Mesothelial cell of epicardium (in vitro differentiated cells): ENCODE measurements at places on chromosomes 2 and 18.

- DNase-seq, result no peak
Observed at GRCh38 chr2:113124984-113125855, 2.2 kb upstream of the IL1RN start.

GRCh38 chr2:104140361-104140760 is 713.6 kb upstream of the POU3F3 start:
- DNase-seq, result no peak

DNA sequence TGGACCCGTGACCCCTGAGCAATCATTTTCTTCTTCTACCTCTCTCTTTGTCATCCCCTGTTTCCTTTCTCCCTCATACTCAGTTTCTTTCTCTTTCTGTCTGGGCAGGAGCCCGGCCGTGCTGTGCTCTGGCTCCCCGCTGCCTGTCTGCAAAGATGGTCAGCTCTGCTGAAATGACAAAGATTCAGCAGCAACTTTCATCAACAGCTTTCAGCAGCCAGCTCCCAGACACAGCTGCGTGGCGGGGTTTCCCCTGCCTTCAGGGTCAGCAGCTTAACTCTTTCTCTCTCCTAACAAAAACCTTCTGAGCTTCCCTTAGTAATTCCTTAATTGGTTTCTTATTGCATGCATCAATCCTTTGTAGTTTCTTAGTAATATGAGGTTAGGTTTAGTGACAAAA is 1234.4 kb downstream of the CNTNAP5 start:
- no peak for DNase-seq

DNA sequence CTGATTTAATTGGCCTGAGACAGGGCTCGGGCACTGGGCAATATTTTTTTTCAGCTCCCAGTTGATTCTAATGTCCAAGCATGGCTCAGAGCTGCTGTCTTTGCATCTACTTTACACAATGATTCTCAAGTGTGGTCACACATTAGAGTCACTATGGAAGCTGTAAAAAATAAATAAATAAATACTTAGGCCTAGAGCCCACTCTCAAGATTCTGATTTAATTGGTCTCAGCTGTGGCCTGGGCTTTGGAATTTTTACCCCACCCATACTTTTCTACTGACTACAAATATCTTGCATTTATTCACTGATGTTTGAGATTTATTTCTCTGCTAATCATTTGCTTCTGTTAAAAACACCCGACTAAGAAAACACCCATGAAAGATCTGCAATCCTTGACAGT is 145.7 kb upstream of the SRD5A2 start:
- no peak for DNase-seq

- no peak for DNase-seq
Observed at GRCh38 chr2:231211486-231211885, 13.1 kb downstream of the ARMC9 start.

DNA sequence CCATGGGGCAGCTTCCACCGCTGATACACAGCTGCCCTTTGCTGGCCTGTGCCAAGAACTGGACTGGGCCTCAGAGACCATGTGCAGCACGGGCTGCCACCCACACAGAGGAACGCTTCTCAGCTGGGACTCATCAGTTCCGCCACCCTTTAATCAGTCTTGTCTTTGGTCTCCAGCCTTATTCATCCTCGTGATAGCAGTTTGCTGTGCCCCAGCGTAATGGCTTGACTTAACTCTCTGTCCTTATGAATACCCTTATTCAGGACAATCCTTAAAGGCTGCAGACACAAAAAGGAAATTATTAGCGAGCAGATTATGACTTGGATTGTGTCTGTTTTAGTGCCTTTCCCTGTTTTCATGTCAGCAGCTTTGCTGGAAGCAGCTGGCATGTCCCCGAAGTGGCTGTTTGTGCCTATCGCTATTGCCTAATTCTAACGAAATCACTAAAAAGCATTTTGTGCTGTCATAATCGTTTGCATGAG is 108.9 kb upstream of the DAPL1 start:
- no peak for DNase-seq

GRCh38 chr2:181441670-181442069 is 15.5 kb upstream of the ITGA4 start:
- DNase-seq, result no peak

DNA sequence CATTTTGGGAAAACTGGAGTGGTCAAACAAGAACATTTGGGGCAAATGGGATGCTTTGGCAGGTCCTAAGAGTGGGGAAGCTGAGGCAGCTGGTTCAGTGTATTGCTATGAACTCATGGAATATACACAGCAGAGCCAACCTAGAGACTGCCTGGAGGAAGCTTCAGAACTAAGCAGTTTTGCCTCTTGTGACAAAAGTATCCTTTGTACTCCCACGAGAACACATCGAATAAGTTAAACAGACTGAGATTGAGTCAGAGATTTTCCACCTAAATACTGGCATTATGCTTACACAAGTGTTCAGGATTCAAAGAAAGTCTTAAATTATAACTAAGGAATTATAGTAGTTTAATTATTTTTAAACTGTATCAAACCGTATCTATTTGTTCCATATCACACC is 5.2 kb upstream of the ARMC9 start:
- DNase-seq, result no peak

DNA sequence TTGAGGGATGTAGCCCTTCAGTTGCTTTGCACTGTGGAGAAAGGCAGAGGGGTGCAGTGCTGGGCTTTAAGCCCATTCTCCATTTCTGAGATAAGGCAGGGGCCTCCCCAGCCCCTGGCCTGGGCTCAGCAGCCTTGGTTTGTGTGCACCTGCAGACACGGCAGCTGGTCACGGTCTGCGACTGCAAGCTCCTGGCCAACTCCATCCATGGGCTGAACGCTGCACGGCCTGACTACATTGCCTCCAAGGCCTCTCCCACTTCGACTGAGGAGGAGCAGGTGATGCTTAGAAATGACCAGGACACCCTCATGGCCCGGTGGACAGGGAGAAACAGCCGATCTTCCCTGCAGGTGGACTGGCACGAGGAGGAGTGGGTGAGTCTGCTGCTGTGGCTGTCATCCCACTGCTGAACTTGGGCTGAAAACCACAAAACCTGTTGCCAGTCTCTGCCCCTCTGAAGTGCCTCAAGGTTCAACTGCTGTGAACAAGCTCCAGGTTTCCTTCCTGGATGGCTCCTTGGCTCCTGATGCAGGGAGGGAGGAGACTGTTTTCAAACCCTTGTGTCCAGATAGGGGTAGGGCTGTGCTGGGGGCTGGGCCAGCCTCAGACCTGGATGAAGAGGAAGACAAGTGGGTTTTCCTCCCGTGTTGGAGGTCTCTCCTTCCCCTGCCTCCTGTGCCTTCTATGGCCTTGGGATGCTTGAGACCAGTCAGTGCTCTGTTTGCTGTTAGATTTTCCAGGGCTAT is 54.0 kb downstream of the COA5 start:
- DNase-seq, result no peak

DNA sequence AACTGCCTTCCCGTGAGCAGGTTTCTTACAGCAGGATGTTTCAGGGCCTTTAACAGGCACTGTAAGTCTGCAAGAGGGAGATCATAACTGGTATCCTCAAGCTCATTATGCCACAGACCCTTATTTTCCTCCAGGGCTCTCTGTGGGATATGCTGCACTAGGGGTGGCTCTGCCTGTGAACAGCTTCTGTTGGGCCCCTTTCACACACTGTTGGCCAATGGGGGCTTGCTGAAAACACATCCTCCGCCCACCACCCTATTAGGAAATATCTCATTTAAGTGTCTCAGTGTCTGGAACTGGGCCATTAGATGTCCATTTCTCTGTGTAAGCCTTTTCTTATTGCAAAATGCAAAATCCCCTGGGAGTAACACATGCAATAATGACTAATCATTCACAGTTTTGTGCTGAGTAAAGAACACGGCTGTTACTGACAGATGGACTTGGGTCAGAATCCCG is 414.3 kb upstream of the HS6ST1 start:
- DNase-seq, result no peak

GRCh38 chr2:105262651-105263091 is 21.1 kb downstream of the GPR45 start:
- DNase-seq, result no peak

- DNase-seq, result no peak
Observed at GRCh38 chr18:53114441-53114840, 774.4 kb downstream of the DCC start.
